ENCODE measurements at places on chromosomes 12 and 14.

- peak; percentile 89 for DNase-seq
Observed at GRCh38 chr12:93790472-93791152, 113.4 kb downstream of the CRADD start.

GRCh38 chr12:84276215-84276614 lies 636.4 kb downstream of the SLC6A15 start:
- no peak for DNase-seq

GRCh38 chr12:52307836-52308805 lies 13.1 kb downstream of the KRT83 start:
- DNase-seq = peak; percentile 65

DNA sequence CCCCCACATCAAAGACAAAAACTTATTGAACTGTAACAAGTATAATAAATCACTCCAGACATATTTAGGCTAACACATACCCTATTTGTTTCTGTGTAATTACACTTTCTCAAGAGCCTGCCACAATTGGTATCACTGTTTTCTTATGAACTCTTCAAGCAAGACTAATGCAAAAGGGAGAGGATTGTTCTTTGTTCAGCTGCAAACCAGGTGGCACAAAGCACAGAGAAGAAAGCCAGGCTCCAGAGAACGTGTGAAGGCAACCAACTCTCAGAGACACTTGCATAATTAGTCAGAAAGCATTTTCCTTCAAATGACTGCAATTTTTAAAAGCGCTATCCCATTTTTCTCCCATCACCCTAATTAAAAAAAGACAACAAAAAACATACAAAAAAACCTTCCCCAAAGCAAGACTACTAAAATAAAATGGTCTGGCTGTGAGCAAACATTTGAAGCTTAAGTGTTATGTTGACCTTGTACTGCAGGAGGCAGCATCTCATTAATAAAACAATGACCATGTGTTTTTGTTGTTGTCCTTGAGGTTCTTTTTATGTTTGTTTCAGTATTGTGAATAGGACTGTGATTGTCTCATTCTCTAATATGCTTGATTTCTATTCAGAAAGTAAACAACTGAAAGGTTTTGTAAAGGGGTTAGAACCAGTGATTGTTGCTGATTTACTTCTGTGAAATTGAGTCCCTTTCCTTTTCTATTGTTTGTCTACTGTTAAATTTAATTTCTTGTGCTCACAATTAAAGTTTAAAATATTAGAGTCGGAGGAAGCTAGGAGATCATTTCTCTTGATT lies 452.7 kb upstream of the PDE3A start:
- peak; percentile 69 for DNase-seq

DNA sequence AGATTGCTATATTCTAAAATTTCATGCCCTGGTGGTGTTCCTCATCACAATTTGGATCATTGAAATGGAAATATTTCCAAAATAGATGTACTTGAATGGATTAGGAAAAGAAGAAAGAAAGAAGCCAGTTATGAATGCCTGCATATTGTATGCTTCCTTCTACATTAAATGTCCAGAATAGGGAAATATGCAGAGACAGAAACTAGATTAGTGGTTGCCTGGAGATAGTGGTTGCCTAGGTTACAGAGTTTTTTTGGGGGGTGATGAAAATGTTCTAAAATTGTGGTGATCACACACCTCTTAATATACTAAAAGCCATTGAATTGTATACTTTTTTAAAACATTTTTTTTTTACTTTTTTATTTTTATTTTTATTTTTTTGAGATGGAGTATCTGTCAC lies 18.0 kb downstream of the TUBA1A start:
- DNase-seq = no peak

GRCh38 chr12:95151821-95152220 lies 65.4 kb downstream of the FGD6 start:
- DNase-seq = no peak

DNA sequence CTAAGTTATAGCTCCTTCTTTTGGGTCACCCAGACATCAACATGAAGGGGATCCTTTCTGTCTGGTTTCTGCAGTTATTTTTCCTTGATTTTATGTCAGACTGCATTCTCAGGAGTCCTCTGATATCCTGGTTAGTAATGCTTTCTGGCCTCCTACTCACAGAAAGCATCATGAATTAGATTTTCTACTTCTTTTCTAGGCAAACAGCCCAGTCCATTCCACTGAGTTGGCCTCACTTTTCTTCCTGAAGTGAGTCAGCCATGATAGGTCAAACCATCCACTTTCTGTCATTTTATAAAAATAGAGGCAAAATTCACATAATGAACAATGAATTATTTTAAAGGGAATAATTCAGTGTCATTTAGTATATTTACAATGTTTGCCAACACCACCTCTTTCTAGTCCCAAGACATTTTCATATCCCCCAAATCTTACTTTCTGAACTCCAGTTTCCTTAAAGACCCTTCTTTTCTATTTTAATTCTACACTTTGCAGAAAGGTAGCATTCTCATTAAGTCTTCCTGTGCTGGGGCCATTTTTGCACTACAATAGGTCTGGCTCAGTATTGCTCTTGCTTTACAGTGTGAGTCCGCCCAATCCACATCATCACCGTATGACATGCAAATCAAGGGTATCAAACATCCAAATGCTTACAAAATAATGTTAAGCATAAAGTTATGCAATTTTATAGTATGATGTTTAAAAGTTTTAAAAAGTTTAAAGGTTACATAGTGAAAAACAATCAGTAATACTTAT lies 95.1 kb downstream of the UNC79 start:
- DNase-seq = no peak

- no peak for DNase-seq
Observed at GRCh38 chr12:16271062-16271461, 6.4 kb downstream of the SLC15A5 start.

GRCh38 chr12:103314786-103315185 lies 181.0 kb downstream of the C12orf42 start:
- DNase-seq = no peak

DNA sequence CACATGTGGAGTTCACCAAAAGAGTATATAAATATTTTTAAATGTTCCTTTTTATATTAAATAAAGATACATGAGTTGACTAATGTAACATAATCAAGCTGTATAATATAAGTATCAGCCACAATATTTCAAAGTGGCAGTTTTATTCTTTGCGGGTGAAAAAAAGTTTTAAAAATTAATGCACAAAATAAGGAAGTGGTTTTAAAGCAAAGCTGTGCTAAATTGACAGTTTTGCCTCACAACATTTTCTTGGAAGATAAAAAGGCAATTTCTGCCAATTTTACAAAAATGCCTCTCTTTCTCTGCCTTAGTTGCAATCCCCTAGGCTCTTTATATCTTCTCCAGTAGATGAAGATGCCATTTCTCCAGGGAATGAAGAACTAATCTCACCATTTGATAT lies 719.1 kb downstream of the C12orf50 start:
- DNase-seq = no peak

GRCh38 chr12:28040246-28040645 lies 67.7 kb upstream of the PTHLH start:
- no peak for DNase-seq

GRCh38 chr14:86357119-86357518 lies 827.2 kb downstream of the FLRT2 start:
- DNase-seq = no peak

- DNase-seq = no peak
Observed at GRCh38 chr12:103778781-103779180, 62.3 kb downstream of the NT5DC3 start.

DNA sequence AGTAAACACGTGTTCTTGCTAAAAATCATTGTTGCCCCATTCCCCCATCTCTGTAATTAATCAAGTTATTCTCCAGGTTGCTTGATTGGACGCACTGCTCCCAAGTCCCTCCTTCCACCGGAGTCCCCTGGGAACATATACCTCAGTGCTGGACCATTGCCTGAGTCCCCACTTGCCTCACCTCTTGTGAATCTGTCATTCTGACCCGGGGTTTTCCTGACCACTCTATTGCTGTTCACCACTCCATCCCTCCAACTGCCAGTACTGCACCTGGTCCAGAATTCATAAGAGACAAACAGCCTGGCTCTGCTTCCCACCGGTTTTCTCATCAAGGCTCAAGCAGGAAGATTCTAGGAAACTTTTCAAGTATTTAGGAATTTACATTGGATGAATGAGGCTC lies 555.9 kb downstream of the VRK1 start:
- DNase-seq = no peak

GRCh38 chr14:48738186-48738925 lies 847.8 kb downstream of the RPS29 start:
- DNase-seq = no peak

DNA sequence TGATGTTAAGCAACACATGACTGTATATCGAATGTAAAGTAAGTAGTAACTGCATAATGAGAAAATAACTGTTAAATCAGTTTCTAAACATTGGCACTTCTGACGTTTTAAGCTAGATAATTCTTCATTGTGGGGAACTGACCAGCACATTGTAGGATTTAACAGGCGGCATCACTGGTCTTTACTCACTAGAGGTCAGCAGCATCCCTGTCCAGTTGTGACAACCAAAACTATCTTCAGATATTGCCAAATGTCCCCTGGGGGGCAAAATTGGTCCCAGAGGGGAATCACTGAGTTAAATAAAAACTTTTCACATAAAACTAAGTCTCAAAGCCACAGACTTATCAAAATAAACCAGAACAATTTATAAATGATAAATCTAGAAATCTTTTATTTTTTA lies 65.3 kb downstream of the BLTP3B start:
- peak; percentile 23 for DNase-seq

- no peak for DNase-seq
Observed at GRCh38 chr14:98345161-98345560, 926.8 kb downstream of the BCL11B start.

- no peak for DNase-seq
Observed at GRCh38 chr14:28761438-28762291, 4.9 kb upstream of the FOXG1 start.

DNA sequence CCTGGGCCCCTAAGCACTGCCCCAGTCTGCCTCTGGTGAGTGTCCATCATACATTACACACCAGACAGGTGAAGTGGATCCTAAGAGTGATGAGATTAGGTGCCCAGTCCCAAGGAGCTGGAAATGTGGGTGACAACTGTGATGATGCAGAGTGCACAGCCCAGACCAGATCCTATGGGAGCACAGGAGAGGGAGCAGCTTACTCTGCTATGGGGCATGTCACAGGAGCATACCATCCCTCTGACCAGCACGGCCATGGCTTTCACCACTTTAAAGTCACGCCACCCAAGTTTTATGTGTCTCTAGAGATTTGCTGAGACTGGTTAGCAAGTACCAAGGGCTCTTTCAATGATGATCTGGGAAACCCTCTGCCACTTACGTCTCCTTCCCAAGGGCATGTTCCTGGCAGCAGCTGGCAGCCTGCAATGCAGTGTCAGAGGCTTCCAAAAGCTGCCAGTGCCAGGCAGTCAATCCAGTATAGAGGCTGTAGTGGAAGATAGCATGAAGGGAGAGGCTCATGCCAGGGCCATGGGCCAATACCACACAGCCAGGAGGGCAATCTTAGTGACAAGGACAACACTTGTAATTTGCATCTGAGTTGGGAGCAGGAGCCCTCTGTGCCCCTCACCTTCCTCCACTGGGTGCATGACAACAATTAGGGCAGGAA lies 40.2 kb downstream of the STAB2 start:
- DNase-seq = no peak

DNA sequence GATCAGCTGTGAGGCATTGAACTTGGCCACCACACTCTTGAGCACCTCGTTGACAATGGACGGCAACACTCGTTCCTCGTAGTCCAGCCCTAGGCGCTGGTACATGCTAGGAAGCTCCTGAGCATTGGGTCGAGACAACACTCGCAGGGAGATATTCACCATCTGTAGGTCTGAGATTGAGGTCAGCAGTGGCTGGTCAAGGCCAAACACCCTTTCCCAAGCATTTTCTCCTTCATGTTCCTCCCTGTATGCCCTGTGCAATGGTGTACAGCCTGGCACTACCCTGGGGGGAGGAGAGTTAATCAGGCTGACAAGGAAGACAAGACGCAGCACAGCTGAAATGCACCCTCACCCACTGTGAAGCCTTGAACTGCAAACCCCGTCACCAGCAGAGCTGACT lies 2.0 kb downstream of the PHB2 start:
- DNase-seq = no peak

DNA sequence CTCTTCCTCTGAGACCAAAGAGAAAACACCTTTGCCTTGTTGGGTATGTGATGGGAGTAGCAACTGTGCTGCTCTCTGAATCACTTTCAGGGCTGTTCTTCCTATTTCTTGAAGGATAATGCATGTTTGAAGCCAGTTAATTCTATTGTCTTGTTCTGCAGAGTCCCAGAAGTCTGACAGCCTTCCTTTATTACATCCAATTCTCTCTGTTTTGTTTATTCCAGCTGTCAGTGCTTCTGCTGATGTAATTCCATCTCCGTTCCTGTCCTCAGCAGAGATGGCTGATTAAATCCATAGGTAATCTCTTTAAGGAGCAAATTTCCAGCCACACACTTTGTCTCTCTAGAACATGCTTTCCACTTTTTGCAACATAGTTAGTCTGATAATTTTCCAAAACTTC lies 59.7 kb downstream of the MGAT4C start:
- no peak for DNase-seq

GRCh38 chr12:16347391-16348298 lies at the start of gene MGST1:
MGST1 (plus strand) TSS chr12:16347645; CDS start chr12:16354253, 6,608 bp downstream.
- DNase-seq = peak; percentile 81

DNA sequence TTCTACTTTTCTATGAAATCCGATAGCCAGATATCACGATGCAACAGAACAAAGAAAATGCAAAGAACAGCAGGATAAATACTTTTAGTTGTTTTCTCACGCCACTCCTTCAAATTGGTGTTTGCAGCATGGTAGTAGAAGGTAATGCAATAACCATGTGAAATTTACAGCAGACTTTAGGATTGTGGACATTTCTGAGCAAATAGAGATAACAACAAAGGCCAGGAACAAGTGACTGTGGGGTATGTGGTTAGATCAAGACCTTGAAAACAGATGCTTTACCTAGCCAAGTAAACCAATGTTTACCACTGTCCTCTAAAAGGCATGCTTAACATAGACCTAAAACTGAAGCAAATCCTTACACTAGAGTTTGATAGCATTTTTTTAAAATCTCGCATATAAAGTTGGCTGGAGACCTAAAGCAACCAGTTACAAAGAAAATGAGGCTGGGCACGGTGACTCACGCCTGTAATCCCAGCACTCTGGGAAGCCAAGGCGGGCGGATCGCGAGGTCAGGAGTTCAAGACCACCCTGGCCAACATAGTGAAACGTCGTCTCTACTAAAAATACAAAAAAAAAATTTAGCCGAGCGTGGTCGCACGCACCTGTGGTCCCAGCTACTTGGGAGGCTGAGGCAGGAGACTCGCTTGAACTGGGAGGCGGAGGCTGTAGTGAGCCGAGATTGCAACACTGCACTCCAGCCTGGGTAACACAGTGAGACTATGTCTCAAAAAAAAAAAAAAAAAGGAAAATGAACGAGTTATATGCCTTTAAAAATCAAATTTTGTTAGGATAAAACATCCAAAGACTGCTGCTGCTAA lies 123.2 kb upstream of the FOXN3 start:
- DNase-seq = peak; percentile 28

DNA sequence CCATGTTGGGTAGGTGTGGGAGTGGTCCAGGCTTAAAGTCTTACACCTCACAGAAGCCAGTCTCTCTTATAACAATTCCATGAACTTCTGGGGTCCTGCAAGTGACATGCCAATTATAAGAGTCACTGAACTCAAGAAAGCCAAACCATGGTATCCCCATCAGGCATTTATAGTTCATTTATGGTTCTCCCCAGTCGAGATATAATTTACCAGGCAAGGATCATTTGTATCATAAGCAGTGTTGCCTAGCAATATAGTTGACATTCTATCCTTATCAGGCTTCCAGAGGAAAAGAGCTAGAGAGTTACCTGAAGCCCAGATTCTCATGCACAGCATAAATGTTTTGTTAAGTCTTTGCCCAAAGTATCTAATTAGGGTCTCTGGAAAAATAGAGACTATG lies 8.1 kb downstream of the JKAMP start:
- no peak for DNase-seq

- DNase-seq = no peak
Observed at GRCh38 chr12:71703206-71703605, 17.3 kb downstream of the TMEM19 start.
